ENCODE measurements at places on chromosomes 11 and 22.

DNA sequence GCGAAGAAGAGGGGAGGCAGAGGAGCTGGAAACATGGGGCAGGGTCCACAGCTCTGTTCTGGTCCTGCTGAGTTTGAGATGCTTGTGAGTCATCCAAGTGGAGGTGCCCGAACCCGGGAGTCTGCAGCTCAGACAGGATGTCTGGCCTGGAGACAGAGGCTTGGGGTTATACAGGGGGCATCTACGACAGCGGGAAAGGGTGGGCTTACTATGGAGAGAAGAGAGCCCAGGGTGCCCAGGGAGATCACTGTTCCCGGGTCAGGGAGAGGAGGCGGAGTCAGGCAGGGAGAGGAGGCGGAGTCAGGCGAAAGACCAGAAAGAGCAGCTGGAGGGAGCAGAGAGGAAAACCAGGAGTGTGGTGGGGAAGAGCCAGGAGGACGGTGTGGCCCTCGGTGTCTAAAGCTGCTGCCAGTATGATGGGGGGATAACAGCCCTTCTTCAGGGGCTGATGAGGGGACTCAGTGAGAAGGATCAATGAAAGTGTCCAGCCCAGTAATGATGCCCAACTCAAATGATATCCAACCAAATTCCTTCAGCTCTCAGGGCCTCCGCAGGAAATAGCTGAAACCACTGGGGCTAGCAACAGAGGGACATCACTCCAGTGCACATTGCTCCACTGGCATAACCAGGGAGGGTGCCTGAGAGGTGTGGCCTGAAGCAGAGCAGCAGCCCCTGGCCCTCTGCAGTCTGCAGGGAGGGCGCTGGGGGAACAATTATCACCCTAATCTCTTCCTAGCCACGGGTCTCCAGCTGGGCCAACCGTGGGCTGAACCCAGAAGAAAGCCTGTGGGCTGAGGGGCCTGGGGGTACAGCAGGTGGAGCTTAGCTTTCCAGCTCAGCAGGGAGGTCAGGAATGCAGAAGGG, 2.6 kb upstream of the LTBP3 start:
- peak overlapping the region; percentile 96 for H3K27ac ChIP-seq
- no peak for DNase-seq
- H3K4me3 ChIP-seq = no peak overlapping the region
- H3K36me3 ChIP-seq = no peaks in the 10 kb centered on the region

GRCh38 chr11:12110714-12111548, 541 bp downstream of the MICAL2 start:
- H3K4me3 ChIP-seq = peak overlapping the region; percentile 97
- H3K27ac ChIP-seq = peak overlapping the region; percentile 98
- H3K27me3 ChIP-seq = no peaks in the 10 kb centered on the region
- peaks cover 51% of the 10 kb centered on the region for H3K4me1 ChIP-seq

DNA sequence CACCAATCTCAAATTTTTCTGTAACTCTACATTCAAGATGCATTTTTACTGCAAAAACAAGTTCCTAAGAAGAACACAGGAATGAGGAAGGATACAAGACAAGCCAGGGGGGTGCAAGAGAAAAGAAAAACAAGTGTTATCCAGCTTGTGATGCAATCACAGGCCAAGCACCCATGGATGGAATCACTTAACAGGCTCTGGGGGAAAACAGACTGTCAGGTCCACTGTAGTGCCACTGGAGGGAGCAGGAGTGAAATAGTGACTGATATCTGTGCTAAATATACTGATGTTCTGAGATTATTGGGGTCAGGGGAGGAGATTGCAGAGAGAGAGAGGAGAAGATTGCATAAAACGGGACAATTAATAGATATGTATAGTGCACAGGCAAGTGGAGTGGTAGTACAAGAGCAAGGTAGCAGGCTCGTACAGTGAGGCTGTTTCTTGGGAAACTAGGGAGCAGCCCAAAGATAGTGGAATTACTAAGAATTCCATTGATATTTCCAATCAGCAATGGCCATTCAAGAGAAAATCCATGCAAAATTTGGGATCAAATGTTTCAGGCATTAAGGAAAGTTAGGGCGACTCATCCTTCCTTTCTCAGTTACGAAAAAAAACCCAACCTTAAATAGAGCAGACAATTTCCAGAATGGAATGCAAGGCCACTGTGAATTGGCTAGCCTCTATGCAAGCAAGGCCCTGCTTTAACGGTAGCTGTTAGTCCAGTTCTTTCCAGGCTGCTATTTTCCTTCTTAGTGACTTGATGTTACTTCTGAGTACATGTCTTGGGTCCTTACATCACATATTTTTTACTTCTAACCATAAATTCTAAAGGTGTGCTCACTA, 52.2 kb upstream of the CEP126 start:
- peaks cover 29% of the 10 kb centered on the region for H3K4me1 ChIP-seq
- no peak for DNase-seq
- no peaks in the 10 kb centered on the region for H3K27me3 ChIP-seq
- H3K36me3 ChIP-seq = no peaks in the 10 kb centered on the region
- no peak overlapping the region for H3K4me3 ChIP-seq

GRCh38 chr22:32044913-32045312, 1.9 kb downstream of the SLC5A1 start:
- H3K4me1 ChIP-seq = no peaks in the 10 kb centered on the region
- H3K27ac ChIP-seq = no peak overlapping the region
- DNase-seq = no peak
- no peak overlapping the region for H3K4me3 ChIP-seq
- H3K36me3 ChIP-seq = no peaks in the 10 kb centered on the region
- peaks cover 48% of the 10 kb centered on the region for H3K27me3 ChIP-seq

GRCh38 chr11:111447931-111448330, 64.3 kb downstream of the BTG4 start:
- no peak overlapping the region for H3K27ac ChIP-seq
- no peaks in the 10 kb centered on the region for H3K36me3 ChIP-seq
- H3K4me1 ChIP-seq = peaks cover 9% of the 10 kb centered on the region
- H3K27me3 ChIP-seq = no peaks in the 10 kb centered on the region

- H3K27me3 ChIP-seq = no peaks in the 10 kb centered on the region
- H3K4me3 ChIP-seq = no peak overlapping the region
- H3K27ac ChIP-seq = no peak overlapping the region
- no peaks in the 10 kb centered on the region for H3K36me3 ChIP-seq
Measured at GRCh38 chr11:12565406-12565805, 108.8 kb upstream of the TEAD1 start.

DNA sequence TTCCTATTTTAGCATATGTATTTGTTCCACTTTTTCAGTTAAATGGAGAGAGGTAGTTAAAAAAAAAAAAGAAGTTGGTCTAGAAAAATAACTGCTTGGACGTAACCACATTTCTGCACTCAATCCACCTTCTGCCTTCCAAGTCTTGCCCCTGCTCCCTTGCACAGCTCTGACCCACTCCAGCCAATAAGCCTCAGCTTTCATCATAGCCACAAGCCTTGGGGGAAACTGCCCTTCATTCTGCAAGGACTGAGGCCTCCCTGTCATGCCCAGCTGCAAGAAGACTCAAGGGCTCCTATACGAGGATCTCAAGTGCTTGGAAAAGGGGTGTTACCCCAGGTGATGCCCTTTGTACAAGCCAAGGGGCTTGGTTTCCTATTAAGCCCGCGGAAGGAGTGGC, 36.0 kb upstream of the OAF start:
- H3K4me1 ChIP-seq = peaks cover 17% of the 10 kb centered on the region
- peaks cover 26% of the 10 kb centered on the region for H3K27me3 ChIP-seq
- DNase-seq = no peak
- H3K4me3 ChIP-seq = no peak overlapping the region
- H3K36me3 ChIP-seq = no peaks in the 10 kb centered on the region

- H3K4me3 ChIP-seq = no peak overlapping the region
- H3K27me3 ChIP-seq = no peaks in the 10 kb centered on the region
- no peak for DNase-seq
- H3K36me3 ChIP-seq = no peaks in the 10 kb centered on the region
Measured at GRCh38 chr11:96050435-96051182, 126.7 kb upstream of the MTMR2 start.

- H3K4me3 ChIP-seq = no peak overlapping the region
- no peaks in the 10 kb centered on the region for H3K27me3 ChIP-seq
- H3K4me1 ChIP-seq = peaks cover under 1% of the 10 kb centered on the region
- H3K27ac ChIP-seq = no peak overlapping the region
- DNase-seq = no peak
Measured at GRCh38 chr11:122044086-122044485, 71.9 kb downstream of the BLID start.

- H3K4me1 ChIP-seq = no peaks in the 10 kb centered on the region
- H3K4me3 ChIP-seq = no peak overlapping the region
- H3K27ac ChIP-seq = no peak overlapping the region
- H3K36me3 ChIP-seq = peaks cover 93% of the 10 kb centered on the region
- no peaks in the 10 kb centered on the region for H3K27me3 ChIP-seq
Measured at GRCh38 chr22:21961886-21962654, 9.4 kb upstream of the PPM1F start.

DNA sequence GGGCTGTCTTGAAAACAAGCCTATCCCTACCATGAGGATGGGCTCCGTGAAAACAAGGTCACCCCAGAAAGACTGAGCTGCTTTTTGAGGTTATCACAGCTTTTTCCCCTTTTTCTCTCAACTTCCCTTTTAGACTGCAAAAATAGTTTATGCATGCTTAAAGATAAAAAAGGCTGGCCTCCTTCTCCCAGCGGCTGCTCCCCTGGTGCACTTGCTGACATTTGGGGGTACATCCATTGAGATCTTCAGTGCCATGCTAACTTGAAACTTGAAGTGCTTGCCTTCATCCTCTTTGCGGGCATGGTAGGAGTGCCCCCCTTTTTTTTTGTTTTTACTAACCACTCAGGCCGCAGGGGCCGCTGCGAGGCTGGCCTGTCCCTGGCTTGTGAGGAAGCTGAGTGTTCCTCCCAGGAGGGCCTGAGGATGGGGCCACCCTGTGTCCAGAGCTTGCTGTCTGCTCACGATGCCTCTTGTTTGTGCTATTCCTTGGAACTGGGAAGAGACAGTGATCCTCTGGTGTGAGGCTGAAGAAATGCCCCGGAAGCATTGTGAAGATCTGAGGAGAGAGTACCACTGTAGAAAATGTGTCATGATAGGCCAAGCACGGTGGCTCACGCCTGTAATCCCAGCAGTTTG, 2.2 kb downstream of the TANGO2 start:
- no peak overlapping the region for H3K4me3 ChIP-seq
- DNase-seq = no peak
- no peak overlapping the region for H3K27ac ChIP-seq
- H3K27me3 ChIP-seq = no peaks in the 10 kb centered on the region

GRCh38 chr11:93743291-93743690, 1.8 kb downstream of the C11orf54 start:
- no peak for DNase-seq
- no peaks in the 10 kb centered on the region for H3K27me3 ChIP-seq
- H3K4me1 ChIP-seq = peaks cover 73% of the 10 kb centered on the region
- no peak overlapping the region for H3K27ac ChIP-seq
- H3K4me3 ChIP-seq = no peak overlapping the region

GRCh38 chr11:64863391-64864060, 14.9 kb downstream of the EHD1 start:
- peaks cover 14% of the 10 kb centered on the region for H3K36me3 ChIP-seq
- H3K27ac ChIP-seq = peak overlapping the region; percentile 98
- no peak for DNase-seq
- peak overlapping the region; percentile 45 for H3K4me3 ChIP-seq
- no peaks in the 10 kb centered on the region for H3K27me3 ChIP-seq

GRCh38 chr11:39683288-39683950, 1776.0 kb downstream of the LRRC4C start:
- DNase-seq = no peak
- no peak overlapping the region for H3K4me3 ChIP-seq
- no peaks in the 10 kb centered on the region for H3K4me1 ChIP-seq
- no peak overlapping the region for H3K27ac ChIP-seq
- no peaks in the 10 kb centered on the region for H3K36me3 ChIP-seq

DNA sequence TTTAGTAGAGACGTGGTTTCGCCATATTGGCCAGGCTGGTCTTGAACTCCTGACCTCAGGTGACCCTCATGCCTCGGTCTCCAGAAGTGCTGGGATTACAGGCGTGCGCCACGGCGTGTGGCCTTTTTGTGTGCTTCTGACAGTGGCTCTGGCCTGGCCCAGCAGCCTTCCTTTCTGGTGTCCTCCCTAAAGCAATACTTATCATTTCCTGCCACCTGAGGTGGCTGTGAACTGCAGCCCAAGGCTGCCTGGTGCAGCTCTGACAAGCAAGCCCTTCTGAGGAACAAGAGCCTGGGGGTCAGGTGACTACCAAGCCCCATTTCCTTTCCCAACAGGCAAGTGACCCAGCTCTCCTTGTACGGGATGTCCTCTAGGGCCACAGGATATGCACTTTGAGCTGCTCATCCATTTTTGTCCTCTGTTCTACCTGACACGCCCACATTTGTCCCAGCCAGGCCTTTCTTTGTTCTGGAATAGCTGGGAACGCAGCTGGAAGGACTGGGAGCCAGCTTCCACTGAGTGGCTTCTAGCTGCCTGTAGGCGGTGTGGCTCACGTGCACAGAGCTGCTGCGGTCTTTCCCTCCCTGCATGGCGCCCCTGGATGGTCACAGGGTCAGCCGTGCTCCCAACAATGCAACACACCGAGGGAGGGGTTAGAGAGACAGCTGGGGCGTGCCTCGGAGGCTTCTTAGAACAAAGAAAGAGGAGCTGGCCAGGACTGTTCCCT, 12.3 kb upstream of the BID start:
- H3K27ac ChIP-seq = peak overlapping the region; percentile 75
- no peaks in the 10 kb centered on the region for H3K27me3 ChIP-seq
- H3K36me3 ChIP-seq = peaks cover 34% of the 10 kb centered on the region
- H3K4me3 ChIP-seq = no peak overlapping the region
- DNase-seq = no peak
- H3K4me1 ChIP-seq = peaks cover 39% of the 10 kb centered on the region

Measured in esophagus muscularis mucosa (tissue), 4 donors.